ENCODE measurements at places on chromosomes 11 and 22. TPM values are rescaled to one million over a fixed set of nuclear protein-coding genes. Genes with fewer than 3 reads are reported as not detected.

The SOX6 gene
- total RNA-seq, result 6.6 TPM

The KDM4D gene
- total RNA-seq, result 0.99 TPM

The EXPH5 gene
- 15.0 TPM for total RNA-seq

The VSTM5 gene
- 0.11 TPM for total RNA-seq

The ADM2 gene
- 0.95 TPM for total RNA-seq

The SMIM35 gene
- not detected for total RNA-seq

The ELF5 gene
- total RNA-seq, result not detected

The TBX10 gene
- total RNA-seq, result not detected

The MAFF gene
- total RNA-seq, result 21.1 TPM

The FLRT1 gene
- not detected for total RNA-seq

The ELMOD1 gene
- total RNA-seq, result not detected

GRCh38 chr11:119847853-119848252 is 118.9 kb upstream of the NECTIN1 start:
- no peak for DNase-seq

GRCh38 chr11:81397316-81397715 is 1336.3 kb downstream of the FAM181B start:
- no peak for DNase-seq

- no peak for DNase-seq
Measured at GRCh38 chr22:24697172-24697571, 77.3 kb downstream of the PIWIL3 start.

DNA sequence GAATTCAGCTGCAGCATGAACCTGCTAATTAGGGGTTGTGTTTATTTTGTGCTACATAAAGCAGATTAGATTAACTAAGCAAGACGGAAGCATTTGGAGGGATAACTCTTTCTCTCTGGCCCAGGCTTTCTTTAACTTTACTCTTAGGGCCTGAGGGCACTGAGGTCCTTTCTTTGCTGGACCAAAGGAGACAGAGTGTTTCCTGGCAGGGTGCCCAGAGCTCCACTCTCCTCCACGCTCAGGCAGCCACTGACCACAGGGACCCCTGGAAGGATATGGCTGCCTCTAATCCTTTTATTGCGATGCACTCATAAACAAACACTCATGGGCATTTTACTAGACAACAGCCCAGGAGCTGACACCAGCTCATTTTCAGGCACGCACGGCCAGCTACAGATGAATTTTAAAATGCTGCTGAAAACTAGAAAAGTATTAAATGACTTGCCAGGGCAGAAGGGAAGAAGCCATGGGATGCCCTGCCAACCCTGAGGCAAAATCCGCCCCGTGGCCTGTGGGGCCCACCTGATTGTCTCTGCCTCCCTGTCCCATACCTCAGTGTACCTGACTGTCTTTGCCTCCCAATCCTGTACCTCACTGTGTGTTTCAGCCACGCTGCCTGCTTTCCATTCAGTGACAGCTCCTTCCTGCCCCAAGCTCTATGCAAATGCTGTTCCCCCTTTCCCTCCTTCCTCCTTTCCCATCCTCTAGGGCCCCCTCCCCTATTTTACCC is 192.6 kb upstream of the NAV2 start:
- no peak for DNase-seq

GRCh38 chr11:65780770-65781151 is at the start of gene AP5B1:
TSS of gene AP5B1 (minus strand) at chr11:65780976. CDS start at chr11:65780591, 385 bp downstream.
- no peak for DNase-seq

- no peak for DNase-seq
Measured at GRCh38 chr11:79400717-79401330, 40.0 kb downstream of the TENM4 start.

DNA sequence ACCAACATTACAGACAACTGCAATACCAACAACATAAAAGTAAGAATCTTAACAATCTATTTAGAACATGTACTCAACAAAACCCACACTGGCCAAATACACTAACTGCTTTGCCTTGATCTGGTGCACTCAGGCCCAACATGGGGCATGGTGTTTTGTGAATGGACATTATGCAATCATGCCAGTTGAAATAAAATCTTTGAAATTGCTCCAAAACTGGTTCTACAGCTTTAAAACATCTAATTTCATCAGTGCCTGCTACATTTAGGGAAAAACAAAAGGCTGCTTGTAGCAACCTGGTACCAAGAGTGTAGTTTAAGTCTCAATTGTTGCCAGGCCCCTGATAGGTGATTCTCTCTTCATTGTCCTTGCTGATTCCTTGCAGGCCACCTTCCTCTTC is 3.3 kb upstream of the CTR9 start:
- no peak for DNase-seq

DNA sequence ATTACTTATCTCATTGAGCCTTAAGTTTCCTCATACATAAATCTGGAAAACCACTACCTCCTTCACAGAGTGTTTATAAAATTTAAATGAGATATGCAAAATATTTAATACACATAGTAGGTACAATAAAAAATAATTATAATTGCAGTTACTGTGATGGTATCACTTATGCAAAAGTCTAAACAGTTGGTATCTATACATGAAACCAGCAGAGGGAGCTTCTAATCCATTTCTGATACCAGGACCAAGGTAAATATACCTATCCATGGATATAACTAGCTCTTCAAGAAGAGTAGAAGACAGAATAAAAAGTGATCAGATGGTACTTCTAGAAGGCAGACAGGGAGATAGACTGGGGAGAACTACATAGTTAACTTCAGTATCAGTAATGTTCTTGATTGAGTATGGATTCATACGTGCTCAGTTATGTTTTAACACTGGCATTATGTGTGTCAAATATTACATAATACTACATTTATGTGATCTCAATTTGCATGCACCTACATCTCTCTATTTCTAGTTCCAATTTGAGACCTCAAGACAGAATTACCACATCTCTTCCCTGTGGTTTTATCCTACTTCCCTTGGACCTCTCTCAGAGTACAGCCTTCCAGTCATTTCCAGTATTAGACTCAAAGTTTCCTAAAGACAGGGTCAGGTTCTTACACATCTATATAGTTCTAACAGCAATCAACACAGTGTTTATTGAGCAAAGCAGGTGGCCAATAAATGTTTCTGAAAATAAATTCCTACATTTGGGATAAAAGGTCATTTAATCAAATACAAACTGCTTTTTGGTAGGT is 13.7 kb upstream of the TSG101 start:
- no peak for DNase-seq

DNA sequence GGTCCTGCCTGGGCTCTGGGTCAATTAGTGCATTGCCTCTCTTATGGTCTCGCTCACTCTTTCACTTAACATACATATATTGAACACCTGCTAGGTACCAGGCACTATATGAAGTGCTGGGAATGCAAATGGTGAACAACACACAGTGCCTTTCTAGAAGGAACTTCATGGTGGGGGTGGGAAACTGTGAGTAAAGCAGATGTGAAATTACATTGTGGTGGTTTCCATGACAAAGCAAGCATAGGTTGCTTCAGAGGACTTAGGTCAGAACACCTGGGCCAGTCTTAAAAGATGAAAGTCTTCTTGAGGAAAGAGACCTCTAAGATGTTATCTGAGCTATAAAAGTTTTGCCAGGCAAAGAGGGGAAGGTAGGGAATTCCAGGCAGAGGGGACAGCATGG is 231.3 kb downstream of the BUD13 start:
- DNase-seq, result no peak

DNA sequence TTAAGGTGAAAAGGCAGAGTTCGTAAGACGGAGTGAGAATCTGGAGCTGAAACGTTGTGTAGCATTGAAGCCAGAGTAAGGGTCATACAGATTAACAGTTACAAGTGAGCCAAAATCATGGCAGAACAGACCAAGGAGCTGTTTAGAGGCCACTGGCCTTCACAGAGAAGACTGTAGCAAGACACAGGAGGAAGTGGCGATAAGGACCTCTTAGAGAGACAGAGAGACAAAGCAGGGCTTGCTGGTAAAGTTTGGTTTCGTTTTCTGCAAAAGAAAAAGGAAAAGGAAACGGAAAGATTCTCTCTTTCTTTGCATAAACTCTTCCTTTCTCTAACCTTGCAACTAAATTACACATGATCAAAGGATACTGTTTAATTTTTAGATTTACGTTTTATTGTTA is 83.0 kb downstream of the AASDHPPT start:
- DNase-seq, result no peak

GRCh38 chr11:88544656-88545280 is 207.2 kb upstream of the CTSC start:
- no peak for DNase-seq

DNA sequence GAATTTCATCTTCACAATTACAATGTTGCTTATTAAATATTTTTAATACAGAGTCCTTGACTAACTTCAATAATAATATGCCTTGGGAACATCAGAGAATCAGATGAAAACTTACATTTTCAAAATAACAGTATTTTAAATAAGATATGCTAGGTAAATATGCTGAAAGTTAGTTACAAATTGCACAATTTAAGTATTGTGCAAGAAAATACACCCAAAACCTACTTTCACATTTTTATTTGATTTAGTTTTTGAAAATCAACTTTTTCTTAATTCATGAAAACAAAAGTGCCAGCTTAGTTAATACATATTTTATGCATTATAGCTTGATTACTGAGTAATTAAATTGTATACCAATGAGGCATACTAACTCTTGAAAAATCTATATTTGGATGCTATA is 76.8 kb downstream of the SOX6 start:
- no peak for DNase-seq

- no peak for DNase-seq
Measured at GRCh38 chr22:26321469-26321913, 107.6 kb upstream of the ASPHD2 start.

DNA sequence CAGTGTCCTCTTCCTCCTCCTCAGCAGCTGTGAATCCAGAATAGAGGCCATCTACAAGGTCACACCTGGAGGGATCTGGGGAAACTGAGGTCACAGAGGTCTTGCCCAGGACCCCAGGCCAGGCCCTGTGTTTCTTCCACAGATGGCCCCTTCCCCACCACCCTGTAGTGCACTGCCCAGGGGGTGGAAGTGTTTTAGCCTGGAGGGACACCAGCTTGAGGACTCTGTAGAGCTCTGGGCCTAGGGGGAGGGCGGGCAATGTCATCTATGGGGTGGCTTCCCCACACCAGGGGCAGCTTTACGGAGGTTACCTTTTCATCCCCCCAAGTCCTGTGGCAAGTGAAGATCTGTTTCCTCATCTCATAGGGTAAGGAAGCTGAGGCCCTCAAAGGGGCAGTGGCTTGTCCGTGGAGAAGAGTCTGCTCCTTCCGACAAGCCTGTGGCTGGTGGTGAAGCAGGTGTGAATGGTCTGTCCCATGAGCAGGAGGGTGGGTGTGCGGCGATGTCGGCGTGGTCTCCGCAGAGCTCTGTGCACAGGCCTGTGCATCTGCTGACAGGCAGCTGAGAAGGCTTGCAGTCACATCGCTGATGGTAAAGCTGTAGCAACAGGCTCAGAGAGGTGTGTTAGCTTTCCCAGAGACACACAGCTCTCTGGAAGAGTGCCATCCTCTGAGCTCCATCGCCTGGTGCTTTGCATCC is 74.1 kb upstream of the WNT7B start:
- no peak for DNase-seq

- DNase-seq, result no peak
Measured at GRCh38 chr11:99432677-99433076, 411.9 kb downstream of the CNTN5 start.

DNA sequence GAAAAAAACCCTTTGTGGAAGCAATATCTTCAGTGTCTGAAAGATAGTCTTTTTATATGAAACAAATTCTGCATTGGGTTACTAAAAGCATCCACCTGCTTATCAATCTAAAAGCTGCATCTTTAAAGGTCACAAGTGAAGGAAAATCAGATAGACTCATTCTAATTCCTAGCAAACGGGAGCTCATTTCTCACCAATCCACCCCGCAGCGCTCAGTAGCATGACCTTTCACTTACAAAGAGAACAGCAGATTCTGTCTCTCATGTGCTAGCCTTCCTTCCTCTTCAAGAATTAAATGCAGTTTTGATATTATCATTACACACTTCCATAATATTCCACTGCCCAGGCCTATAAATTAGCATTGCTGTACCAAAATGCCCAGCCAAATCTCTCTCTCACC is 212.9 kb downstream of the CADM1 start:
- no peak for DNase-seq

DNA sequence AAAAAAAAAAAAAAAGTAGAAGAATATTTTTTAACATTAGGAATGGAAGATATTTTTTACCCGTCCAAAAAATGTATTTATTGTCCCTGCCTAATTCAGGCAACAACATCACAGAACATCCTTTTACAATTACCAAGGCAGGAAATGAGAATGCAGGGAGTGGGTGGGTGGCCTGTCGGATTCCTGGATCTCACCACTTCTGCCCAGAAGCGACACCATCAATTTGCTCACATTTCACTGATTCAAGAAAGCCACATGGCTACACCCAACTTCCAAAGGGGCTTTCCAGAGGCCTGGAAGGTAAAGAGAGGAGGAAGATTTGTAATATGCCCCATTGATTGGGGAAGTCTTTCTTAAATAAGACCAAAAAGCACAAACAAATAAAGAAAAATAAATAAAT is 93.8 kb upstream of the CLPB start:
- DNase-seq, result no peak

GRCh38 chr22:19867617-19868016 is 12.9 kb upstream of the GNB1L start:
- no peak for DNase-seq

- DNase-seq, result no peak
Measured at GRCh38 chr11:100774132-100774531, 87.0 kb downstream of the ARHGAP42 start.

DNA sequence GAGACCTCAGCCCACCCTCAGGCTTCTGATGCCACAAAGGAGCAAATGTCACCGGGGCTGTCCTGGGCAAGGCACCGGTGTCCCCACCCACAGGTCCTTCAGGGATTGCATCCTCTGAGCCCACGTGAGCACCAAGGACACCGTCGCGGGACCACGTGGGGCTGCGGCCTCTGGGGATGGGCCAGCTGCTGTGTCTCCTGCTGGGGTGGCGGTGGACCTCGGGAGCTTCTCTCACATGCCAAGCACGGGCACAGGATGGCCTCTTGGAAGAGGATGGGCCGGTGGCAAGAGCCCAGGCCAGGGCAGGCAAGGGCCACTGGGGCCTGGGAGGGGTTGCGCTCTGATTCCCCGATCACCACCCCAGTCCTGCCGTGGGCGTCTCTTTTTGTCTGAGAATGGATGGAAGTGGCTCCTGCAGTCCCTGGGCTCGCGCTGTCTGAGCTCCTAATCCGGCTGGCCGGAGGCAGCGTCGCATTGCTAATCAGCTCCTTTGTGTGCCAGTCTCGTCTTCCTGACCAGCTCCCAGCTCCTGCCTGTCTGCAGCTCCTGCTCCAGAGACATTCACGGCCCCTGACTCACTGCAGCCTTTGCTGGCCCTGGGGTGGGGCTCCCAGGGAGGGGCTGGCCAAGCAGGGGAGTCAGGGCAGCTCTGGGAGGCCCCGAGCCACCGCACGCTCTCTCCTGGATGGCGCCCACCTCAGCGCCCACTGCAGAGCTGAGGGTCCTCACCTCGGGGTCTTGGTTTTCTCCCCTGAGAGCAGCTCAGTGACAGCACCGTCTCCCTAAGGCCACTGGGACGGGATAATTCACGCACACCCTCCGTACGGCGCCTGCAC is 146.7 kb downstream of the CTTN start:
- DNase-seq, result no peak

GRCh38 chr11:1053121-1053901 is 16.8 kb upstream of the MUC6 start:
- no peak for DNase-seq
